ENCODE measurements at places on chromosomes 5 and 9.

DNA sequence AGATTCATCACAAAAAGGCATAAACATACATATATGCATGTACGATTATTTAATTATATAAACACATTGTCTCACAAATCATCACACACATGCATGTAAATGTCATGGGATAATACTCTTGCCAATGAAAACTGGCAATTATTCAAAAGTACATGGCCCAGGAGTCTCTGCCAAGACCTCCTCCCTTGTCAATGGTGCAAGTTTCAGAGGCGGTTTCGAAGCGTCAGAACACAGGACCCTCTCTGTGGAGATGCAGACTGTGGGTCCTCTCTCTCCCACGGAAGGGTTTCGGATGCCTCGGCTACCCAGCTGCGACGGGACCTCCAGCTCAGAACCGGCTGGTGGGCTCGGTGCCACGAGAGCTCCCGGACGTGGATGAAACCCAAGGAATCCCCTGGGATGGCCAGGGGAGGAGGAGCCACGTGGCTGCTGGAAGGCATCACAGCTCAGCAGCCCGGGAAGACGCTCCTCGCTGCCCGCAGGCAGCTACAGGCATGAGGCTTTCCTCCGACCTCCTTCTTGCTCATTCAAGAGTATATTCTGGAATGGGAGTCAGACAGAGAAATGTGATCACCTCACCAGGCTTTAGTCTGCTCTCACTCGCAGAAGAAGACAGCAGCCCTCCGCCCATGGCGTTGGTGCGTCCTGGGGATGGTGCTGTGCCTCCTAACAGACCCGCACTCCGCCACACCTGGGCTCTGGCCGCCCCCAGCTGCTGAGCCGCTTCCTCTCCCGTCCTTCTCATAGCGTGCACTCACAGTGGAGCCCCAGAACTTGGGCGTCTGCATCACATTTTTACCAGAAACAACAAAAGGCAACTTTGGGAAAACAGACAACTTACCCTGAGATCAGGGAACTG is 308.8 kb downstream of the IRX2 start:
- no peak for DNase-seq

DNA sequence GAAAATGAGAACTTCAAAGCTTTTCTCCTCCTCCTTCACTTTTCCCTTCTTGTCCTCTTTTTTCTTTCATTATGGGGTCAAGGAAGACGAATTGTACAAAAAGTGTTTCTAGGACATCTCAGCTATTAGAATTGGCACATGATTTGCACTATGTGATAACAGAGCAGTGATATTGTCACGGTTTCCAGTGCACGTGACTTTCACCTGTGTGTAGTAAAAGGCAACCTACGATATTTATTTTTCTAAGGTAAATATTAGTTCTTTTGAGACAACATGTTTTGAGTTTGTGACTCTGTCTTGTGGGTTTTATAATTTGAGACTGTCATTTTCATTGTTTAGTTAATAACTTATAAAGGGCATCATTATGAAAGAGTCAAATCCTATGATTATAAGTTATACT is 213.1 kb downstream of the PSAT1 start:
- DNase-seq, result no peak

DNA sequence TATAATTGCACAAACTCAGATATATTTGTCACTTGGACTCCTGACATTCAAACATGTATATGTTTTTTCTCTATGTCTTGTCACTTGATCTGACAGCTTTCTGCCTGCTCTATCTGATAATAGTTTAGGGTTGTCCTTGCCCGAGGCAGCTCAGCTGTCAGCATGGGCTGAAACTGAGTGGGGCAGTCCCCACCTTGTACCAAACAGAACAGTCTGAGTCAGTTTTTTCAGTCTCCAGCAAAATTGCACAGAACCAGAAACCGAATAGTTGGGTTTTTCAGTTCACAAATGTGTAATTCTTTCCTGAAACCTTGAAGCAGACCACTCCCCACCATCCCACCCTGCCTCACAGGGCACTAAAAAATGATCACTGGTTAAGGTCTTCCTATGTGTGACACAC is 9.5 kb upstream of the HAND1 start:
- DNase-seq, result no peak

GRCh38 chr9:125407974-125408900 is 146.6 kb downstream of the GAPVD1 start:
- peak; percentile 77 for DNase-seq

DNA sequence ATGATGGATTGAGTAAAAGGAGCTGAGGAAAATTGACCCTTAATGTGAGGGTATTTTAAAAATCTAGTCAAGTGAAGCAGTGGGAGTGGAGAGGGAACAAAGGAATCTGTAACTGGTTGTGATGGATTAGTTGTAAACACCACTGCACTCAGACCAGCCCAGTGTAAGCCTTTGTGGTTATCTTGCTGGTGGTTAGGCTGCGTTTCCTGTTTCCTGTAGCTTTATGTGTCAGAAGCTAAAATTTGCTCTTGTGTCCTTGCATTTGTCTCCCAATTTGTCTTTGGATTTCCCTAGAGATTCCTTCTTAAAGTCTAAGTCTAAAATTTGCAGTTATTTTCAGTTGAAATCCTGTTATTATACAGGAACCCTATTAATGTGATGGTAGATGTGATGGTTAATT is 6.3 kb downstream of the IFNA21 start:
- peak; percentile 91 for DNase-seq

- peak; percentile 7 for DNase-seq
Measured at GRCh38 chr5:103393101-103393754, 134.7 kb downstream of the MACIR start.

DNA sequence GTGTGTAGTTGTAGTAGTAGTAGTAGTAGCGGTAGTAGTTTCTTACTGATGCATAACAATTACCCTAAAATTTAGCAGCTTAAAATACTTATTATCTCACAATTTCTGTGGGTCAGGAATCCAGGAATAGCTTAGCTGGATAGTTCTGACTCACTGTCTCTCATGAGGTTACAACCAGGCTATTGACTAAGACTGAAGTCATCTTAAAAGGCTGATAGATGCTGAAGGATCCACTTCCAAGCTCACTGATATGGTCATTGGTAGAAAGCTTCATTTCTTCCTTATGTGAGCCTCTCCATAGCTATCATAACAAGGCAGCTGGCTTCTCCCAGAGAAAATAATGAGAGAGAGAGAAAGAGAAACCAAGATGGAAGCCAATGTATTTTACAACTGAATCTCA is 147.5 kb upstream of the FBXL17 start:
- DNase-seq, result no peak

- DNase-seq, result no peak
Measured at GRCh38 chr5:97388794-97389193, 205.7 kb upstream of the RIOK2 start.

- no peak for DNase-seq
Measured at GRCh38 chr9:16426716-16427115, 443.8 kb downstream of the BNC2 start.

DNA sequence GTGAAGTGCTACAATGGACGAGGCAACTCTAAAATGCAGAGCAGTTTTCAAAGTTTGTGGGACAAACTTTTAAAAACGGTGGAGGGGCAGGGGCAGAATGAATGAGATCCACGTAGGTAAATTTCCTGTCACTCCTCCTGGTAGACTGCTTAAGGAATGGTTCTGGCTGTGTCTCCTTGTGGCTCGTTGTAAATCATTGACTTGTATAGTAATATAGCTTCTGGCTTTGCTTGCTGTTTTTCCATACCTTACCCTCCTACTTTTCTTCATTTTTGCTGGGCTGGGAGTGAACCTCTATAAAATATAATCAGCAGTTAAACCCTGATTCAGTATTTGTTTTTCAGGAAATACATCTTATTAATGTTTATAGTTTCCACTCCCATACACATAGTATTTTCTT is 235.7 kb downstream of the TUSC1 start:
- DNase-seq, result no peak

DNA sequence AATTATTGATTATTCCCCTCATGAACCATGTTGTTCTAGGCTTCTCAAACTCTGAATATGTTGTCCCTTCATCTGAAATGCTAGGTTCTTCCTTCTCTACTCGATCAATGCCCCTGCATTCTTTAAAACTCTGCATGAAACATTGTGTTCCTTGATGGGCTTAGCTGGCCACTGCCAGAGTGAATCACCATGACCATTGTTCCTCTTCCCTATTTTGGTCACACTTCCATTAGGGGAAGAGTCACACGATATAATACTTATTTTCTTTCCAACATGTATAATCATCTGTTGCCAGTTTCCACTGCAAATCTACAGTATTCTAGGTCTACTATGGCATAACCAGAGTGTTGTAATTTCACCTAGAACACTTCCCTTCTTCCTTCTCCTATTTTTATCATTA is 247.9 kb downstream of the TRPM3 start:
- no peak for DNase-seq

DNA sequence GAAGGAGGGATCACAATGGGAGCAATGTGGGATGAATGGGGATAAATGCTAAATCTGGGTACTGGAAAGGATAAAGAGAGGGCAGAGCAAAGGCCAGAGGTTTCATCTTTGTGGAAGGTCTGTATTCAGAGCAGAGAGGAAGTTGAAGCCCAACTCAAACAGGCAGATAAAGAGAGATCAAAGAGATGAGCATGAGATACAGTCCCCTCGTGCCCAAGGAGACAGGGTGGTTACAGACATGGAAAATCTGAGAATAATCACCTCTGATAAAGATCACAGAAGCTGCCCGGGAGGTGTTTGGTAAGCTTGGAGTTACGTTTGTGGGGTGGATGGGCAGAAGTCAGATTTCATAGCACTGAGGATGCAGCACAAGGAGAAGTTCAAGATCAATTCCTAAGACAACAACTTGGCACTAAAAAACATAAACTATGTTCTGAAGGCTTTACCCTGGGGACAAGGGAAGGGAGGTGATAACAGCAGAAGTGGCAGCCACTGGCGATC is 459 bp upstream of the ERAP2 start:
- DNase-seq, result peak; percentile 36

DNA sequence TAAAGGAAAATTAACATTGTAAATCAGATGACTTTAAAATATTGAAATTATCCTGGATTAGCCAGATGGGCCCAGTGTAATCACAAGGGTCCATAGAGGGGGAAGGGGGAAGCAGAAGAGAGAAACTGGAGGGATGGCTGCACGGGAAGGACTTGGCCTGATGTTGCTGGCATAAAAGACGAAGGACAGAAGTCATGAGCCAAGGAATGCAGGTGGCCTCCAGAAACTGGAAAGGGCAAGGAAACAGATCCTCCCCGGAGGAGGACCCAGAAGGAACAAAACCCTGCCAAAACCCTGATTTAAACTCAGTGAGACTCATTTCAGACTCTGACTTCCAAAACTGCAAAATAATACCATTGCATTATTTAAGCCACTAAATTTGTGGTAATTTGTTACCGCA is 100.2 kb downstream of the ADAMTS2 start:
- DNase-seq, result no peak

DNA sequence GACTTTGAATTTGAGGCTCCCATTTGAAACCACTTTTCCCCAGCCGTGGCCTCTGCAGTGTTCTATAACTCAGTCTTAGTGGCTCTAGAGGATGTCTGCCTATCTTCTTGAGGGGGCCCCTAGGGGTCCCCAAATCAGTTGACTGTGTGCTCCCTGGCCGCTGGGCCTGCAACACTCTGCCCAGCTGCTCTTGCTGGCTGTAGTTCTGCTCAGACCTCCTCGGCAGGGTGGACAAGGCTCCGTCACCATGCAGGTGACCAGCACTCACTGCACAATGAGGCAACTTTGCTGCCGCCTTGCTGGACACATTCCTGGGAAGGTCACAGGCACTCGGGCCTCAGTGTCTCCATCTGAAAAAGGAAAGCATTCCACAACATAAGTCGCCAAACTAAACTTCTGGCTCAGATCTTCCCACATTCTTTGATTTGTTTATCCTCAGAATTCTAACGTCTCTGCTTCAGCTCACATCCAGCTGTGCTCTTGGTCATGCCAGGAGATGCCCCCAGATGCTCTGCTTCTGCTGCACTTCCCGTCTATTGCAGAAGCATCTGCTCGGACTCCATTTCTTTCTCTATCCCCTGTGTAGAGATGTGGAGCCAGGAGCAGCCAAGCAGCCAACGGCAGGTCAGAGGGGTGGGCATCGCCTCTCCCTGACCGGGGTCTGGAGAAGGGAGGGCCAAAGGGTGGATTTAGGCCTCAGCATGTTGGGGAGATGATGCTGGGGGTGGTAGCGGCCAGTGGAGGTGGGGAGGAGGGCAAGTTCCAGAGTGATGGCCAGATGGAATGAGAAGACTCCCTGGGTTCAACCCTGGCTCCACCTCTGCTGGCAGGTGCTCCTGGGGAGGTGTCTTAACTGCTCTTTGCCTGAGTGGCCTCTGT is 133.6 kb downstream of the MVB12B start:
- DNase-seq, result no peak

DNA sequence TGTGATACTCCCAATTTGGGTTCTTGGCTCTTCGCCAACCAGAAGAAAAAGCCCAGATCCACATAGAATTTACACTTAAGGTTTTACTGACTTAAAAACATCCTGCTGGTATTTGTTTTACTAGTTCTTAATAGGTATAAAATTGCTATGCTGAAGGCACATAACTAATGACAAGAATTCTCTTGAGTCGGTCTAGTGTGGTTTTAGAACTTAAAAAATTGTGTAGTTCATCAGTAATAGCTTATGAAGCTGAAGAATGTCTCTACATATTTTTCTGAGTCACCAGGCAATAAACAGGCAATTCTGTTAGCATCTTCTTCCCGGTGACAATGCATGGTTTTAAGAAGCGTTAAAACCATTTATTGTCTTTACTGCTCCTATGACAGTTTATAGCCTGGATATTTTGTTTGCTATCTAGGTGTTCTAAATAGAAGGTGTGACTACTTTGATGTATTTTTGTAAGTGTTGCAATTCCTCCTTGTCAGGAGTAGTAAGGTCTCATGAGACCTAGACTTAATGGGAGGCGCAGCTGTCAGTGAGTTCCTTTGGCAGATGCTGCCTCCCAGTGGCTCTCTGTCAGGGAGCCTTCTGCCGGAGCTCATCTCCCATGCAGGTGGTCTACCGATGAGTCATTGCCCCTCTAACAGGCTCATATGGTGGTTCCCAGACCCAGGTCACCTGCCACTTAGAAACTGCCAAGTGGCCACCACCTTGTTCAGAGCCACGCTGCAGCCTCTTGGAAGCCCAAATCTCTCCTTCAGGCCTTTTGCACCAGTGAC is 173.8 kb downstream of the MAST4 start:
- peak; percentile 30 for DNase-seq

GRCh38 chr9:83701769-83702168 is 6.0 kb downstream of the UBQLN1 start:
- DNase-seq, result no peak

GRCh38 chr9:32378496-32378895 is 5.9 kb upstream of the ACO1 start:
- DNase-seq, result peak; percentile 91

- DNase-seq, result no peak
Measured at GRCh38 chr9:80085668-80086067, 513.9 kb downstream of the TLE4 start.

- DNase-seq, result peak; percentile 1
Measured at GRCh38 chr5:85500869-85501268, 1116.2 kb upstream of the EDIL3 start.
